ENCODE measurements at places on chromosomes 5 and 9. TPM values are rescaled to one million over a fixed set of nuclear protein-coding genes. Genes with fewer than 3 reads are reported as not detected.

DNA sequence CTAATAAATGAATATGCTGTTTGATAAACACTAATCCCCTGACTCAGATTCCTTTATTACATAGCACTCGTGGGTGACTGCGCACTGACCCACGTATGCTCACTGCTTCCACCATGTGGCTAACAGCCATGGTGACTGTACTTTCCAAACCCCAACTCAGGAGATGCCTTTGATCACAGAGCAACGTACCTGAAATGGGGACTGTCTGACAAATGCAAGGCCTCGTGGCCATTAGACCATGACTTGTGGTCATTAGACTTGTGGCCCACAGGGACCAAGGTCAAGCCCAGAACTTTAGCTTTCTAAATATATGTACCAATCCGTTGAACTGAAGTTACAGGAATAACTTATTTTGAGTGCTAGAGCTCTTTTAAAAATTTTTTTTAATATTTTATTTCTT is 46.6 kb downstream of the CYFIP2 start:
- DNase-seq = peak; percentile 65

DRD1 gene
- polyA plus RNA-seq = 0.19 TPM

GRCh38 chr5:177494346-177495195 is 2.8 kb downstream of the PDLIM7 start:
- peak; percentile 91 for DNase-seq

- peak; percentile 61 for DNase-seq
These were observed 1.1 kb upstream of the MAN2A1 start for GRCh38 chr5:109688630-109688969.

GLRA1 gene
- polyA plus RNA-seq = not detected

DNA sequence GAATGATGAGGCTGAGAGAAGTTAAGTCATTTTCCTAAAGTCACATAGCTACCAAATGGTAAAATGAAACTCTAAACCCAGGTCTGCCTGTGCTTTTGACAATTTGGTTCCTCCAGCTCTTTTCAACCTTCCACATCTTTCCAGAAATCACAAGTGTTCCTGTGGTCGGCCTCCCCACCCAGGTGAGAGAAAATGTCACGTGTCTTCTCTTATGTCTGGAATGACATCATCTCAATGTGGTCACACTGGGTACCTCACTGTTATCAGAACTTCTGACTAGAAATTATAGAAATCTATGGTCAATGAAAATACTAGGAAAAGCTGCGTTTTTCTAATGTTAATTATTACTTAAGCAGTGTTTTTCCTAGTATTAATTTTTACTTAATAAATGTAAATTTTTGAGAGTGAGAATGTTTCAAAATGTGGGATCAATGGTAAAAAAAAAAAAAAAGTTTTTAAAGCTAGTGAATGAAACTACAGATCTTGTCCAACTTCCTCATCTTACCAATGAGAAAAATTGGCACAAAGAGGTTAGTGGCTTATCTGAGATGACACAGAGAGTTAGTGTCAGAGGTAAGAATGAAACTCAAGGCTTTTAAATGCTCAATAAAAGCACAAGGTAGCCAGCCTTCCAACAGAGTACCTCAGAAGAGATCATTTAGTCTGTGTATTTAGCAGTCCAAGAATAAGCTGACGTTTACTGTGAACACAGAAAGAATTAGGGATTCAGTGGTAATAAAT is 228.7 kb upstream of the NR4A3 start:
- DNase-seq = no peak

Measured in fibroblast of lung (primary cell).